ENCODE measurements at places on chromosomes 13 and 19. TPM values are rescaled to one million over a fixed set of nuclear protein-coding genes. Genes with fewer than 3 reads are reported as not detected.

Gene PPFIA3
- polyA plus RNA-seq, result 0.63 TPM

Gene IL11
- 14.8 TPM for polyA plus RNA-seq

Gene SAMD4B
- polyA plus RNA-seq, result 47.3 TPM

Gene NTF4
- polyA plus RNA-seq, result 0.09 TPM

Gene ZNF729
- polyA plus RNA-seq, result not detected

Gene FLT1
- 2.4 TPM for polyA plus RNA-seq

Gene JAK3
- polyA plus RNA-seq, result 1.4 TPM

Gene PLIN5
- not detected for polyA plus RNA-seq

Gene GPR42
- not detected for polyA plus RNA-seq

Gene CACTIN
- 9.3 TPM for polyA plus RNA-seq
